Suprapubic skin (tissue), 4 donors: ENCODE measurements at places on chromosomes 4 and X. TPM values are rescaled to one million over a fixed set of nuclear protein-coding genes. Genes with fewer than 3 reads are reported as not detected.

Gene NXF2
- total RNA-seq, result not detected

Gene STARD8
- total RNA-seq, result 2.0 TPM

Gene SLC6A14
- total RNA-seq, result 9.8 TPM

Gene WAS
- 2.4 TPM for total RNA-seq

Gene SNX12
- total RNA-seq, result 71.8 TPM

Gene CENPI
- 0.64 TPM for total RNA-seq

Gene RXFP1
- total RNA-seq, result not detected

Gene DUSP9
- total RNA-seq, result not detected

Gene C1QTNF7
- 0.80 TPM for total RNA-seq

Gene NIPAL1
- total RNA-seq, result 22.3 TPM

Gene GYPE
- not detected for total RNA-seq

Gene BANK1
- 2.1 TPM for total RNA-seq

Gene FGG
- total RNA-seq, result not detected

Gene TXK
- 1.6 TPM for total RNA-seq

Gene PDZD4
- 2.8 TPM for total RNA-seq

Gene CSN1S1
- not detected for total RNA-seq

Gene ZNF185
- total RNA-seq, result 67.5 TPM

Gene PABPC1L2A
- total RNA-seq, result not detected

Gene CTAG1A
- not detected for total RNA-seq

Gene RBMX
- 353 TPM for total RNA-seq

Gene ZDHHC15
- total RNA-seq, result 0.45 TPM

Gene NPFFR2
- total RNA-seq, result not detected

Gene ZNF157
- not detected for total RNA-seq

Gene KIT
- 52.8 TPM for total RNA-seq

Gene SLC4A4
- total RNA-seq, result 0.30 TPM

Gene CSAG2
- not detected for total RNA-seq

Gene GPR173
- 2.3 TPM for total RNA-seq

Gene PFKFB1
- 0.49 TPM for total RNA-seq

Gene CCNA2
- 8.8 TPM for total RNA-seq

Gene RNF212
- 2.4 TPM for total RNA-seq

Gene RADX
- total RNA-seq, result 1.6 TPM

Gene EXOC1L
- not detected for total RNA-seq

Gene GAGE13
- total RNA-seq, result not detected

Gene FAAH2
- 22.2 TPM for total RNA-seq

Gene TMPRSS11F
- total RNA-seq, result 11.3 TPM

Gene GLOD5
- total RNA-seq, result not detected

Gene COX7B
- 345 TPM for total RNA-seq

Gene SPP1
- total RNA-seq, result 2.0 TPM

Gene MAGEA4
- total RNA-seq, result not detected

Gene UGT2A1
- total RNA-seq, result 1.9 TPM

Gene USP17L5
- total RNA-seq, result not detected

Gene SLC38A5
- 63.0 TPM for total RNA-seq

Gene HPGDS
- 1.8 TPM for total RNA-seq

Gene PLP1
- 19.4 TPM for total RNA-seq

Gene DCTD
- total RNA-seq, result 32.7 TPM

Gene SSX4
- total RNA-seq, result not detected

Gene GK
- 10.1 TPM for total RNA-seq

Gene HTN3
- total RNA-seq, result not detected
